Renal cortical epithelial cell (primary cell): ENCODE measurements at places on chromosomes 5 and 9.

GRCh38 chr9:2809692-2810419 is 34.0 kb downstream of the PUM3 start:
- peak; percentile 92 for DNase-seq

DNA sequence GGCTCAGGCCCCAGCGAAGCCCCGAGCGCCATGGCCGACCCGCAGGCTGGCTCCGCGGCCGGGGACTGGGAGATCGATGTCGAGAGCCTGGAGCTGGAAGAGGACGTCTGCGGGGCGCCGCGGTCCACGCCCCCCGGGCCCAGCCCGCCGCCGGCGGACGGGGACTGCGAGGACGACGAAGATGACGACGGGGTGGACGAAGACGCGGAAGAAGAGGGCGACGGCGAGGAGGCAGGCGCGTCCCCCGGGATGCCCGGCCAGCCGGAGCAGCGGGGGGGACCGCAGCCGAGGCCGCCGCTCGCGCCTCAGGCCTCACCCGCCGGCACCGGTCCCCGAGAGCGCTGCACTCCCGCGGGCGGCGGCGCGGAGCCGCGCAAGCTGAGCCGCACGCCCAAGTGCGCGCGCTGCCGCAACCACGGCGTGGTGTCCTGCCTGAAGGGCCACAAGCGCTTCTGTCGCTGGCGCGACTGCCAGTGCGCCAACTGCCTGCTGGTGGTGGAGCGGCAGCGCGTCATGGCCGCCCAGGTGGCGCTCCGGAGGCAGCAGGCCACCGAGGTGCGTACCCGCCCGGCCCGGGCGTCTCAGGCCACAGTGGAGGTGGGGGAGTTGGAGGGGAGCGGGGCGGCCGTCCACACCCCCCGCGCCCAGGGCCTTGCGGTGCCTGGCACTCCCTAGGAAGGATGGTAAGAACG is 1.6 kb downstream of the DMRT2 start:
- no peak for DNase-seq

GRCh38 chr5:98602534-98603112 is 170.8 kb upstream of the RGMB start:
- DNase-seq: no peak

DNA sequence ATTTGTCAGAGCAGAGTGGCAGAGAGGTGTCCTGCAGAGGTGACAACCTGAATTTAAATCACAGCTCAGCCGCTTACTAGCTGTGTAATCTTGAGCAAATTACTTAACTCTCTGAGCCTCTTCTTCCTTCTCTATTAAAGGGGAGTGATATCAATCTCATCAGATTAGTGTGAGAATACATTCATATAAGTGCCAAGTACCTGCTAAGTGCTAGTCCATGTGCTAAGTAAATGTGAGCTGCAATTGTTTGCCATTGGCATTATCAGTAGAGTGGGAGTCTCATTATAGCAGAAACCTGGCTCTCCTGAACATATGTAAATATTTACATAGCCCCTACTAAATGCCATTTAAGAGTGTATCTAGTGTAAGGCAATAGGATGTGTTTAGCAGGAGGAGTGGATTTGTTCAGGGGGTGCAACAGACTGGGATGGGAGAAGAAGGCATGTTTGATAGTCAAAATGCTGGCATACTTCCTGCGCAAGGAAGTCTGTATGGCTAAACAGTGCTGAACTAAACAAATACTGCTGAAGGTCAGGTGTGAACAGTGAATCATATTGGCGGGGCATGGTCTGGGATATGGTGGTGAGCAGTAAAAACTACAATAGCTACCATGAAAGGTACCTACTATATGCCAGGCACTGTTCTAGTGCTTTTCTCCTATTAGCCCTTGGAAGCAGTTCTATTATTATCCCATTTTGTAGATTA is 74.5 kb downstream of the F2RL2 start:
- no peak for DNase-seq

GRCh38 chr5:179608131-179608581 is 15.3 kb downstream of the HNRNPH1 start:
- DNase-seq: no peak

- DNase-seq: no peak
Observed at GRCh38 chr9:98189412-98189811, 3.0 kb downstream of the CORO2A start.

DNA sequence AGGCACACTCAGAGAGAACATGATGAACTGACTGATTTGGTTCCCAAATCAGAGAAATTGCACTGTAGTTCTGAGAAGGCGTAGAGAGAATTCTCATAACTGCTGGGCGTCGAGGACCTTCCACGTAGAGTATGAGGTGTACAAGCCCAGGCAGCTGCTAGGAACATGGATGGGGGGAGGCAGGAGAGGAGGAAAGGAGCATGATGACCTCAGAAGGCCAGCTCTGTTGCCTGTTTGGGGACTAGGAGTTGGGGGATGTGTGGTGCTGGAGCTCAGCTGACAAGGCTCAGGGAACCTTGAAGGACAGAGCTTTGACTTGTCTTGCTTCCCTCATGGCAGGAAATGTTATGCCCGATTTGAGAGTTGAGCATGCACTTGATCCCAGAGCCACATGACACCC is 485.4 kb downstream of the IRX1 start:
- no peak for DNase-seq

GRCh38 chr5:140049713-140050112 is 6.6 kb upstream of the NRG2 start:
- no peak for DNase-seq

DNA sequence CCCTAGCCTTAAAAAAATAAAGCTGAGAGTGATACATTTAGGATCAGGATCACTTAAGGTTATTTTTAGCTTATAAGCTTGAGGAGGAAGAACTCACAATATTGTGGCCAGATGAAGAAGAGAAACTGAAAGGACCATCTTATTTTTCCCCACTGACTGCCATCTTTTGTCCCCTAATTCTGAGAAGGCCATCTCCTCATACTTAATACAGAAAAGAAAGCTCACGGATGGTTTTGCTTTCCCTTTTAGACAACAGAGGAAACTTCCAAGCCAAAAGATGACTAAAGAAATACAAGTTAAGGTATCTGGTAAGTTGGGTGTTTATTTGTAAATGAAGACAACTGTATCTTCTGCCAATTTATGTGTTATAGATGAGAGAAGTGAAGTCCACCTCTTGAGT is 36.4 kb downstream of the ERAP1 start:
- DNase-seq: no peak

DNA sequence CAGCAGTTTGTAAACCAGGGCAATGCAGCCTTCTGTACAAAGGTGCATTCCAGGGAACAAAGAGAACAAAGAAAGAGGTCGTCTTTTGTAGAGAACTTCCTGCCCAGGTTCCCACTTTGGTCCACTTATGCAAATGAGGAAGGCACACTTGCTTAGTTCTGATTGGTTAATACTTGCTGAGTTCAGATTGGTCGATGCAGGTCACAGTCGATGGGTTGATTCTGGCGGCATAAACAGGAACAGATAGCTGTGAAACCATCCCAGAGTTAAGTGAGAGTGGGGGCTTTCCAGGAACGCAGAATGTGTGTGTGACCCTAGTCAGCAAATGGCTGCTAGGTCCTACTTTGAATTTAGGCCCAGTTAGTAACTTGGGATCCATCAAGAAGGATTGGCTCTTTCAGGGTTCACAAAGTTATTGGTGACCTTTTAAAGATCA is 1.8 kb upstream of the ADAMTS13 start:
- DNase-seq: no peak
